Stimulated activated CD8-positive, alpha-beta memory T cell treated with anti-CD3 and anti-CD28 coated beads, Interleukin-7, amount 100 ng/mL, for 1 hour (primary cell): ENCODE measurements at places on chromosomes 3 and 15.
A peak's percentile ranks its signal among the peaks of the same experiment; 100 is the strongest.

DNA sequence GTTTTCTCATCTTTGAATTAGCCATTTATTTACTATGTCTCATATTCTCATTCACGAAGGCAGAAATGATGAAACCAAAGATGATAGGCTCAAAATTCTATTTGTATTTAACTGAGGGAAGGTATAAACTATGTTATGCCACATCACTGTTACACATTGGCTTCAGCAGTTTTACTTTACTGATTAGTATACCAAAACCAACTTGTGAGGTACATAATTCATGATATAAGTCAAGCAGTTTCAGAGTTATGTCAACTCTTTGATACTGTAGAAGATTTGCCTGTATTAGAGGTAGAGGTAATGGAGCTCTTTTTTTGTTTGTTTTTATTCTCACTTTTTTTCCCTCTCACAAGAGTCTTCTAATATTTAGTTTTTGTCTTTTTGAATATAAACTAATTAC lies 22.9 kb downstream of the CHMP2B start:
- DNase-seq = no peak

DNA sequence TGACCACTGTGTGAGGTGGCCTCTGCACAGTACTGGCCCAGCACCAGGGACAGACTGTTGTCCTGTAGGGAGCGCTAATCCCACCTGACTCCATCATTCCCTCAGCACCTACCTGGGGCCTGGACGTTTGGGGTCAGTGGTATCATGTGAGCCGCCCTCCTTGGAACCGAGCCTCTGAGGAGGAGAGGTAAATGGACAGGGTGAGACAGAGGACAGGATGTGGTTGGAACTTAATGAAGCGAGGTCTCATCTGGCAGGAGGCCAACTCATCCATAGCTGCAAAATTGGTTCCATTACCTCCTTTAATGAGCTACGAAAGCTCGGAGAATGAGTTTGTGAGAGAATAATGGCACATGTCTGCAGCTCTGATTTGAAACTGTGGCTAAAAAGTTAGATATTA lies 13.9 kb downstream of the MAPKAPK3 start:
- DNase-seq = no peak

- no peak for DNase-seq
Observed at GRCh38 chr3:72246685-72247084, 461.7 kb upstream of the PROK2 start.

GRCh38 chr3:39849992-39850715 lies 40.7 kb downstream of the MYRIP start:
- DNase-seq = no peak

DNA sequence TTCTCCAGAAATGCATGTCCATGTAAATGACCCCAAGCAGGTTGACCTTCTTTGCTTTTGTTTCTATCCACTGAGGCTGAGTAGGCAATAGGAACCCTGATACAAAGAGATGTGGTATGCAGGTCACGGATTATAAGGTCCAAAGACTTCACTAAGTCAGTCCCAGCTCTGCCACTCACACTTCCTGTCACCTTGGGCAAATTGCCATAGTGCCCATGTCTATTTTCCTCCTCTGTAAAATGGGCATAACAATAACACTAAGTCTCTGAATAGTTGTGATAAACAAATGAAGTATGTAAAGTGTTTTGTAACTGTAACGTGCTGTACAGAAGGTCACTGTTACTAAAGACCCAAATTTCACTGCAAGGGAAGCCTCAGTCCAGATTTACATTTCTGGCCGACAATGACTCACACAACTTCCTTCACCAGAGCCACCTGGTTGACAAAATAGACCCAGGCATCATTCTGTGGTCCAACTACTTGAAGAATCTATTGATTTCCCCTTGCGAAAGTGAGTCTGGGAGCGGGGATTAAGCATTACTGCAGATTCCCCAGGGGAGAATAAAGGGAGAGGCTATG lies 175.4 kb upstream of the LPP start:
- DNase-seq = no peak

DNA sequence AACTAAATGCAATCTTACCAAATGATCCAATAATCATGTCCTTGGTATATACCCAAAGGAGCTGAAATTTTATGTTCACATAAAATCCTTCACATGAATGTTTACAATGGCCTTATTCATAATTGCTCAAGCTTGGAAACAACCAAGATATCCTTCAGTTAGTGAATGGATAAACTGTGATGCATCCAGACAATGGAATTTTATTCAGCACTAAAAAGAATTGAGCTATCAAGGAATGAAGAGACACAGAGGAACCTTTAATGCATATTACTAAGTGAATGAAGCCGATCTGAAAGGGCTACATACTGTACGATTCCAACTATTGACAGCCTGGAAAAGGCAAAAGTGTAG lies 168.4 kb downstream of the PDE8A start:
- no peak for DNase-seq

DNA sequence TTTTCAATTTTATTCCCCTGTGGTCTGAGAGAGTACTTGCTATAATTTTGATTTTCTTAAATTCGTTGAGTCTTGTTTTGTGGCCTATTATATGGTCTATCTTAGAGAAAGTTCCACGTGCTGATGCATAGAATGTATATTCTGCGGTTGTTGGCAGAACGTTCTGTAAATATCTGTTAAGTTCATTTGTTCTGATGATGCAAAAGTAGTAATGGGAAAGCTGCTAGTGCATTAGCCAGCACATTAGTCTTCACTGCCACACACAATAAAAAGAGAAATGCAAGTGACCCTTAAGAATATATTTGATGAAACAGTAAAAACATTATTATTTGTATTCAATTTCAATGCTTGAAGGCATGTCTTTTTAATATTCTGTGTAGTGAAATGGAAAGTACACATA lies 84.8 kb downstream of the GTPBP8 start:
- DNase-seq = no peak

DNA sequence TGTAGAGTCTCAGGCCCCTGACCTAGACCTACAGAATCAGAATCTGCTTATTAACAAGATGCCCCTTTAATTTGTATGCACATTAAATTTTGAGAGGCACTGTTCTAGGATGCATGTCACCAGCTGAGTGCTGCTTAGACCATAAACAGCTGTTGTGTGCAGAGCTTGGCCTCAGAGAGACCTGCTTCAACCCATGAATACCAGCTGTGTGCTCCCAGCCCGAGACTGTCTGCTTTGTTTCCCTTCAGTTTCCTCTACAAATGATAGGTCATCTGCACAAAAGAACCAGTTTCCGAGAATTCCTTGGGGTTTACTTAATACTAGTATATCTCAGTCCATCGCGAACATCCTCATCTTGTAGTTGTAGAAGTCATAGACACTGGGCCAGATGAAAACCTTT lies 158.5 kb upstream of the PFN2 start:
- DNase-seq = no peak

DNA sequence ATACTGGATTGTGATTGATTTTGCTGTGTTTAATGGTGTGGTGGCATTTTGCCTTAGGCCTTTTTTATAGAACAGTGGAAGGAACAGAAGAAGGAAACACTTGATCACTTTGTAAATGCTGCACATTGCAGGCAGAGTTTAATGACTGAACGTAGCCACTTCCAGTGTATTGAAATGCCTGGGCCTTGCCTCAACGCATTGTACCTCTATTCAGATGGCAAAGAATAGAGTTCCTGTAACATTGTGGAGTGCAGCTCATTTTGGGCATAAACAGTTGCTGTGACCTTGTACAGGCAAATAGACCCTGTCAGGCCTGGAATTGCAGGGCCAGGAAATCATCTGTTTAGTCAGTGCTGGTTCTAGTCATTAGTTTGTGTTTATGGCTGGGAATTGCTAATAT lies 225.0 kb downstream of the EPHA3 start:
- no peak for DNase-seq

DNA sequence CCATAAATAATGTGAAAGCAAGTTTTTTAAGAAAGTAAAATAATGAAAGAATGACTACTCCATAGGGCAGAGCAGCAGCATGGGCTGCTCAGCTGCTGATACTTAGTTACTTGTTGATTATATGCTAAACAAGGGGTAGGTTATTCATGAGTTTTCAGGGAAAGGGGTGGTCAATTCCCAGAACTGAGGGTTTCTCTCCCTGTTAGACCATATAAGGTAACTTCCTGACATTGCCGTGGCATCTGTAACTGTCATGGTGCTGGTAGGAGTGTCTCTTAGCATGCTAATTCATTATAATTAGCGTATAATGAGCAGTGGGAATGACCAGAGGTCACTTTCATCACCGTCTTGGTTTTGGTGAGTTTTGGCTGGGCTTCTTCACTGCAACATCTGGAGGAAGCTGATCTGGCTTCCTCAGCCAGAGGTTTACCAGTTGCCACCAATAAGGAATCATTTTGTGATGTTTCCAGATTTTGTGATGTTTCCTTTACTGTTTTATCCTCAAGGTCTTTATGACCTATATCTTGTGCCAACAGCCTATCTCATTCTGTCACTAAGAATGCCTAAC lies 121.8 kb upstream of the CHL1 start:
- no peak for DNase-seq

GRCh38 chr3:21464746-21465145 lies 286.3 kb downstream of the ZNF385D start:
- no peak for DNase-seq

- DNase-seq = no peak
Observed at GRCh38 chr3:129531699-129532098, 3.3 kb downstream of the RHO start.

DNA sequence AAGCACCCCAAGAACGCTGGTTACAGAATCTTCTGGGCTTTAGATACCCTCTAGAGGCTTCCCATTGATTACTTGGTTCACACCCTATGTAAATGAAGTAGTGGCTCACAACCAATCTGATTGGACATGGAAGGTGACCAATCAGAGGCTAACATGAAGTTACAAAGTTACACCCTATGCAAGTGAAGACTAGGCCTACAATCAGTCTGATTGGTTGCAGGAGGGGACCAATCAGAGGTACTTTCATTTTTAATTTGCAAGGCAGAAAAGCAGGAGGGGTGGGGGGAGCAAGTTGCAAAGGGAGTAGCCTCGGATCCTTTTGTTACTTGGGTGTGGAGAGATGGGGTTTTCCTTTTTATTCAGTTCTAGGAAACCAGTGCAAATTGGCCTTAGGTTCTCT lies 11.1 kb upstream of the RTP2 start:
- DNase-seq = no peak

DNA sequence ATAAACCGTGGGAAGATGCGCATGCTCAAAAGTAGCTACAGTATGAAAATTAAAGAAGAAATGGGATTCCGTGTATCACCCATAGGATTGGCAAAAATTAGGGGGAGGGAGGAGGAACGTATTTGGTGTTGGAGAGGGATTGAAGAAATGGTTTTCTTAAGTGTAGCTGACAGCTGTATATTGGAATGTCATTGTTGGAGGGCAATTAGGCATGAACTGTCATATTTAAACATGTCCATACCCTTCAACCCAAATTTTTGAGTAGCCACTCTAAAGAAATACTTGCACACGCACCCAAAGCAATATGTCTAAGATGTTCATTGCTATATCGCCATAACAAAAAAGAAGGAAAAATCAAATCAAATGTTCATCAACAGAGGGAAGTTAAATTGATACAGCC lies 144.7 kb downstream of the TLE3 start:
- DNase-seq = no peak

DNA sequence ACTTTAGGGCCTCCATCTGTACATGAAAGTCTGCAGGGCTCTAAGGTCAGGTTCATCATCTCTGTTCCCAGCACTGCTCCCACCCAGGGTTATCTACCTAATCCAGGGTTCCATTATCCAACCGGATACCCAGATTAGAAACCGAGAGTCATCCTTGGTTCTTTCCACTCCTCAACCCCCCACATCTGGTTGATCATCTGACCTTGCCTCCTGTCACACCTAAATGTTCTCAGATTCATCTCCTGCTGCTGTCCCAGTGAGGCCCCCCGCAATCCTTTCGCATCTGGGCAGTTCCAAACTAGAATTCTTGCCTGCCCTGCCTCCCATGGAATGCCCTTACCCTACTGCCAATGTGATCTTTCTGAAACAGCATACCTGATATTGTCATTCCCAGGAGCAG lies 136.5 kb downstream of the PDE8A start:
- no peak for DNase-seq

DNA sequence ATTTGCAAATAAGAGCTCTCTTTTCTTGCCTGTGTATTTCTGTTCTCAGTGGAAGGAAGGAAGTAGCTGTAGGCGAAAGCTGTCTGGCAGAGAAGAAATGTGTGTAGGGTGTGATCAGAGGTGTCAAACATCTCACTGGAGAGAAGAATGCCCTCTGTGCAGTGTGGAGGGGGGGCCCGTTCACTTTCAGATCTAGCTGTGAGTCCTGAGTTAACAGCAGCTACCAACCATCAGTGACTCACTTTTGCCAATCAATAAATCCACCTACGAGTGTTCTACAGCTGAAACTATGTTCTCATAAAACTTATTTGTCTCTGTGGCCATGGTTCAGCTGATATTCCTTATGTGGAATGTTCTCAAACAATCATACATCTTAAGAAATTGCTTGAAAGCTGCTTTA lies 103.7 kb downstream of the FRMD4B start:
- DNase-seq = peak; percentile 21

DNA sequence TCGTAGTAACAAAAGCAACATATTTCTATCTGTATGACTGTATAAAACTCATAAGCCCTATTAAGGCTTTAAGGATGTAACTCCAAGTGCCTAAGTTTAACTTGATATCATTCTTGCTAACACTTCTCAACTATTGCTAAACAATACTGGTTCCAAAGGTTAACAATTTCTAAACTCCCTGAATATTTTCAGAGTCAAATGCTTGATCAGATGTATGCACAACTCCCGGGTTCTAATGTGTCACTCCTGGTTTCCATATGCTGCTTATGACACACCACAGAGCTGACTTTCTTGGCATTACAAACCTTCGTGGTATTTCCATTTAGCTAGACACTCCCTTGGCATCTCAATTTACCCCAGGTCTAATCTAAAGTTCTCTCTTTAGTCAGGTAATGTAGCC lies 26.3 kb downstream of the DZIP1L start:
- DNase-seq = no peak

DNA sequence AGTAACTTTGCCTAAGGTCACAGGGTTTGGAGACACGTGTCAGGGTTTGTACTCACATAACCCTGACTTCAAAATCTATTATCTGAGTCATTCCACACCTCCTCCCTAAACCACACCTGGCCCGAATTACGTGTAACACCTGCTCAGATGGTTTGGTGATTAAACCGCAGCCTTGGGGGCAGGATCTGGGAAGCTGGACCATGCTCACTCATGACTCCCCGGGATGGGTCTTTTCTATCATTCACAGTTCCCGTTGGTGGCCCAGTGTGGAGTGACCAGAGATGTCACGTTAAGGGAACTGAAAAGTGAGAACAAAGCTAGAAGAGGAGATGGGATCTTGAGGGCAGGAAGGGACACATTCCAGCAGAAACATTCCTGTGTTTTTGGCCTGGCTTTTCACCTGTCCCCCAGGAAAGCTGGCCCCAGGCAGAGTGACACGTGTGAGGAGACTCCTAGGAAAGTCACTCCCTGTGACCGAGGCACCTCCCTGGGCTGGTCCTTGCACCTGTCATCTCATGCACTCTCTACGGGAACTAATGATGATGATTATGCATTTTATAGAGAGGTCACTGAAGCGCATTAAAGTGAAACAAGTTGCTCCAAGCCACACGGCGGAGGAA lies 75.4 kb upstream of the POMGNT2 start:
- DNase-seq = no peak

- no peak for DNase-seq
Observed at GRCh38 chr3:119652306-119653033, 7.9 kb downstream of the POPDC2 start.

- no peak for DNase-seq
Observed at GRCh38 chr15:93019090-93019489, 69.9 kb downstream of the RGMA start.
